ENCODE measurements at places on chromosomes 2 and 18. TPM values are rescaled to one million over a fixed set of nuclear protein-coding genes. Genes with fewer than 3 reads are reported as not detected.

C1GALT1C1L gene
- not detected for total RNA-seq

KCNG2 gene
- total RNA-seq = 2.3 TPM

C1QL2 gene
- not detected for total RNA-seq

REG1B gene
- total RNA-seq = not detected

ABCG8 gene
- total RNA-seq = not detected

CRACDL gene
- total RNA-seq = 0.32 TPM

DUSP2 gene
- total RNA-seq = 1.8 TPM

SRD5A2 gene
- total RNA-seq = not detected

RAD51AP2 gene
- not detected for total RNA-seq

ESPNL gene
- 0.16 TPM for total RNA-seq

TNFRSF11A gene
- total RNA-seq = 0.72 TPM

TLX2 gene
- not detected for total RNA-seq

CYTIP gene
- not detected for total RNA-seq

LRRFIP1 gene
- 32.0 TPM for total RNA-seq

DTNA gene
- 2.4 TPM for total RNA-seq

ATP6V1C2 gene
- total RNA-seq = not detected

CCDC178 gene
- not detected for total RNA-seq

GKN2 gene
- not detected for total RNA-seq

RBM43 gene
- total RNA-seq = 2.6 TPM

NT5DC4 gene
- total RNA-seq = not detected

FSHR gene
- total RNA-seq = not detected

CHN1 gene
- 3.1 TPM for total RNA-seq

TCF23 gene
- under 0.01 TPM for total RNA-seq

MAP3K20 gene
- total RNA-seq = 17.7 TPM

PMS1 gene
- 8.3 TPM for total RNA-seq

PSMA8 gene
- not detected for total RNA-seq
